ENCODE measurements at places on chromosomes 7 and 10.

DNA sequence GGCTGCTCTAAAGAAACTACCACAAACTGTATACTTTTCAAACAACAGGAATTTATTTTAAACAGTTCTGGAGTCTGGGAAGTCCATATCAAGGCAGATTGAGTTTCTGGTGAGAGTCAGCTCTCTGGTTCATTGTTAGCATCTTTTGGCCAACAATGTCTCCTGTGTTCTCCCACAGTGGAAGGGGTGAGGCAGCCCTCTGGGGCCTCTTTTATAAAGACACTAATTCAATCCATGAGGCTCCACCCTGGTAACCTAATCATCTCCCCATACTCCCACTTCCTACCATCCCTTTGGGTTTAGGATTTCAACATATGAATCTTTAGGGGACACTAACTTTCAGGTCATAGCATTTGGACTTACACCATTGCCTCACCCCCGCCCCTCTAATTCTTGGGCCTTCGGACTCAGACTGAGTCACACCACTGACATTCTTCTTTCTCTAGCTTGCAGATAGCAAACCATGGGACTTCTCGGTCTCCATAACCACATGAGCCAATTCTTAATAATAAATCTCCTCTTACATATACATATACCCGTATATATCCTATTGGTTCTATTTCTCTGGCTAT is 64.3 kb upstream of the ANTXRL start:
- DNase-seq = no peak

DNA sequence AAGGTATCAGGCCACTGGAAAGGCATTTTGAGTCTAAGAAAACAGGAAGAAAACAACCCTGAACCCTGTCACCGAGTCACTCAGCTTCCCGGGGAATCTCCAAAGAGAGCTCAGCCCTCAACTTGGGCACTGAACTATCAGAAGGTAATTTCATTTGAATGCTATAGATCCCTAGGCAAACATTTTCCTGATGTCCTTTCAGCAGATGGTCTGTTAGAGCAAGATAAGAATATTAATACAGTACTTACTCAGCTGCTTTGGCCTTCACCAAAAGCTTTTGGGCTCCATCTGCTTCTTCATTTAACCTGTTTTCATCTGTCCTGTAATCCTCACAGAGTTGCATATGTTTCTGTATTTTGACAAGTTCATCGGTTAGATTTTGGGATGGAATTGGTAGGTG is 34.2 kb upstream of the LAMB1 start:
- no peak for DNase-seq

DNA sequence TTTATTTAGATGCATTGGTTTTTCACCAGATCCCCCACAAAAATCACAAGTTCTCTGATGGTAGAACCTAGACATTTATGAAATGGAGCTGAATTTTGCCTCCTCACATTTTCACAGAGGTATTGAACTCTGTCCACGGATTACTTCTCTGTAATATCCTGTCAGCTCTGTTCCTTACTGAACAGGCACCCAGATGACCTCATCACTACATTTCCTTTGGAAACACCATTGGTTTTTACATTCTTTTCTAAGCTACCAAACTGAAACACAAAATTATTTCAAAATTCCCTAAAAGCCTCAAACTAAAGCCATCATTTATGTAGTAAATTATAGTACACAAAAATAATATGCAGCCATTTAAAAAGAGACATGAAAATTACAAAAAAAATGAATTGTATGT is 98.3 kb upstream of the KCNIP2 start:
- DNase-seq = no peak

DNA sequence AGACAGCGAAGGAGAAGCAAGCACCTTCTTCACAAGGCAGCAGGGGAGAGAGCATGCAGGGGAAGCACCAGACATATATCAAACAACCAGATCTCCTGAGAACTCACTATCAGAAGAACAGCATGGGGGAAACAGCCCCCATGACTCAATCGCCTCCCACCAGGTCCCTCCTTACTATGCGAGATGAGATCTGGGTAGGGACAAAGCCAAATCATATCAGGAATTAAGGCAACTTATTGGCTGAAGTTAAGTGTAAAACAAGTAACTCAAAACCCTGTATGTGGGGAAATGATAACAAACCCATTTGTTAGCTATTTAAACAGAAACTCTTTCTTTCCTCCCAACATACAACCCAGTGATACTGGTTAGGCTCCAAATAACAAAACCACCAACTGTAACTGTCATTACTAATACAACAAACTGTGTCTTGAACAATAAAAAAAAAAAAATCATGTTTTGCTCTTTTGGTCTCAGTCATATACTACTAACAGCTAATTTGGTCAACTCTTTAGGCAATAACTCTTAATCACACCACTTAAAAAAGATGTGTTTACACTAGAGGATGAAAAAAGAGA is 57.8 kb downstream of the MINDY3 start:
- DNase-seq = no peak

GRCh38 chr10:1558906-1559305 is 178.4 kb downstream of the ADARB2 start:
- DNase-seq = no peak

- no peak for DNase-seq
Observed at GRCh38 chr7:114048386-114049235, 129.8 kb upstream of the PPP1R3A start.

GRCh38 chr10:88618496-88618895 is 31.9 kb downstream of the LIPJ start:
- no peak for DNase-seq

- DNase-seq = no peak
Observed at GRCh38 chr7:76048668-76048988, 722 bp downstream of the MDH2 start.

DNA sequence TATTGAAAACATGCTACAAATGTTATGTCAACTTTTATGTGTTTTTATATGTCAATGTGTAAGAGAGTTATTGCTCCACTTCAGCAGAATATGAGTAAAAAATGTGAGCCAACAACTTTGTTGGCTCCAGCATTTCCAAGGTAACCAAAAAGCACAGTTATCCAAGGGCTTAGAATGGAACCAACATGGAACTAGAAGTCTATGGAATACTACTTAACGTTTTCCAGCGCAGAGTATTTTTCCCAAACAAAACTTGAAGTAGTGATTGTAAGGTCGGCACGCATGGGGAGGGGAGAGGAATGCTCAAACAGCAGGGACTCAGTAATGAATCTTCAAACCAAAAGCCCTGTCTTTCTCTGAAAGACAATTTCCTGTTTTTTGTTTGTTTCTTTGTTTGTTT is 45.0 kb upstream of the TSPAN13 start:
- no peak for DNase-seq

DNA sequence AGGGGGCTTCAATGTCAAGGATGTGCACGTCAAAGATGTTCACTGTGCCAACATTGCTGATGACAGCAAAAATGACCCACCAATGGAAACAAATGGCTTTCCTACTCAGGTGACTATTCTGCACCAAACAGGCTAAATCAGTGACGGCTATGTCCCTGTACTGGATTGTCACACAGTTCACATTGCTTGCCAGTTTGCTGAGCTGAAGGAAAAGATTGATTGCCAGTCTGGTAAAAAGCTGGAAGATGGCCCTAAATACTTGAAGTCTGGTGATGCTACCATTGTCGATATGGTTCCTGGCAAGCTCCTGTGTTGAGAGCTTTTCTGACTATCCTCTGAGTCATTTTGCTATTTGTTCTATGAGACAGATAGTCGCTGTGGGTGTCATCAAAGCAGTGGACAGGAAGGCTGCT is 202.2 kb upstream of the ETV1 start:
- DNase-seq = no peak

DNA sequence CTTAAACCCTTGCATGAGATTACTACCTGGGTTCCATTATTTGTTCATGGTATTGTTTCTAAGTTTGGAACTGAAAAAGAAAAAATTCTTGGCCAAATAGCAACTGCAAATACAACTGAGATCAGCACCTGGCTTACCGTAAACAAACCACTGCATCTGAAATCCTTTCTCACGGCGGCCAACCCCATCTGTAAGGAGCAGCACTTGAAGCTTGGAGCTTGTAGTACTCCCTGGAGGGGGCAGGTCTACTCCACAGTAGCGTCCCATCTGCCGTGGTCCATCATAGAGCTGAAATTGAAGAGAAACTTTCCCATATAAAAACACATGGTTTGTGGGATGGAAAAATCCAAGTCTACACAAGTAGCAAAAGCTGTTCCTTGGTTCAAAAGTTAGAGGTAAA is 109.9 kb downstream of the CUBN start:
- DNase-seq = no peak

- no peak for DNase-seq
Observed at GRCh38 chr10:35872671-35873070, 230.6 kb upstream of the FZD8 start.

- DNase-seq = no peak
Observed at GRCh38 chr10:88227342-88228018, 355.6 kb downstream of the RNLS start.

DNA sequence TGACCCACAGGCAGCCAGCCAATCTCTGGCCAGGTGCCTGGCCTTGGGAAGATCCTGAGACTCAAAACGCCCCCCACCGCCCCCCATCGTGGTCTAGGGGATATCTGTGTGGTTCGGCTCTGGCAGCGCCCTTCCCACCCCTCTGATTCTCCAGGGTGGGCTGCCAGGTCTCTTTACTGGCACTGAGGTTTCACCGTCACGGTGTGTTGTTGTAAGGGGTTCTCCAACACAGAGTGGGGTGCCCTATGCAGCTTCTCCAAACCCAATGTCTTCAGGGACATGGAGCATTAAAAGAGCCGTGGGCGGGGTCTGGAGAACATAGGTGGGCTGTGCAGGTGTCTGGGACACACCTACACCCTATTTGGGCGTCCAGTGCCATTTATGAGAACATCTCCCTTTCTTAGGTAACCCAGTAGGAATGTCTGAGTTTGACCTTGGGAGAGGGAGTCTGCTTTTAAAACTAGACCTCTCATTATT is 1.5 kb downstream of the MAFK start:
- no peak for DNase-seq

DNA sequence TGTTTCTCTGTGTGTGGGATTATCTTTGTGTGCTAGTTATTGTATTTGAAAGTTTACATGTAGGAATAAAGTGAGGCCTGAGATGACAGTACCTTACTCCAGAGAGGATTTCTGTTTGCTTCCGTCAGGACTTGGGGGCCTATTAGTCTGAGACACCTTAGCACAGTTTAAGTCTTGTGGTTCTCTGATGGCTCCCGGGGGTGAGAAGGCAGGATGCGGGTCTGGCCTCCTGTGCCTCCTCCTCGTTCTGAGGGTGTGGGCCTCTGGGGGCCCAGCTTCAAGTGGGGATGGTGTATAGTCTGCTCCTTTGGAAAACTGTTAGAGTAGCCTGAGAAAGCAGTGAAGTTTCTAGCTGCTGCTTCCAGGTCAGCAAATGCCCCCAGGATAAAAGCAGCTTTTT is 12.4 kb downstream of the MTURN start:
- no peak for DNase-seq

GRCh38 chr7:36025190-36025589 is 127.9 kb upstream of the EEPD1 start:
- DNase-seq = no peak

GRCh38 chr10:103072276-103072675 is 120.8 kb downstream of the NT5C2 start:
- DNase-seq = no peak

- DNase-seq = no peak
Observed at GRCh38 chr7:28750981-28751380, 207.1 kb downstream of the TRIL start.

GRCh38 chr10:113689057-113689456 is 9.3 kb downstream of the CASP7 start:
- no peak for DNase-seq

GRCh38 chr10:125460326-125460725 is 222.6 kb downstream of the TEX36 start:
- DNase-seq = no peak

- no peak for DNase-seq
Observed at GRCh38 chr7:3201306-3201705, 99.7 kb upstream of the SDK1 start.

- DNase-seq = no peak
Observed at GRCh38 chr10:62054830-62055229, 153.3 kb downstream of the ARID5B start.

- DNase-seq = no peak
Observed at GRCh38 chr7:55452971-55453370, 87.8 kb downstream of the LANCL2 start.

- DNase-seq = no peak
Observed at GRCh38 chr7:43121973-43122372, 9.5 kb downstream of the HECW1 start.

DNA sequence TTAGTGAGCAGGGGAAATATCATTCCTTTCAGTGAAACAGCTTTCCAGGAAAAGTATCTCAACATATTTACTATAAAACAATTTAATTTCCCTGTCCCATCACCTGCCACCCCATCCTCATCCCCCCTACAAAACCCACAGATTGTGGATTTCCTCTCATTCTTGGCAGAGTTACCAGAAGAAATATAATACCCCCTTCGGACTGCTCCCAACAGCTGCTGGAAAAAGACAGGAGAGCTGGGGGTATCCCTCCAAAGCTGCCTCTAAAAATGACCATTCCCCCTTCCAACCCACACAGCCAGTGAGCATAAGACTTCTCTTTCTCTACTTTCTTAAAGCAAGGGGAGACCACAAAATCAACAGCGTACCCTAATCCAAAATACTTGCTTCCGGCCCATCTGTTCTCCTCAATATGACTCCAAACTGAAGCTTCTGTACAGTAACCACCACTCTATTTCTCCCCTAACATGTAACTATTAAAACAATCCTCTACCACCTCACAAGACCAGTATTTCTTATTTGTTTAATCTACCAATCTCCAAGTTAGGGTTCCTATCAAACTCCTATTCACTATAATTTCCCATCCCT is 7.8 kb downstream of the FBXW4 start:
- no peak for DNase-seq

GRCh38 chr10:22640359-22640758 is 74.0 kb downstream of the PIP4K2A start:
- DNase-seq = no peak

GRCh38 chr7:84230491-84230890 is 35.9 kb upstream of the SEMA3A start:
- DNase-seq = no peak

DNA sequence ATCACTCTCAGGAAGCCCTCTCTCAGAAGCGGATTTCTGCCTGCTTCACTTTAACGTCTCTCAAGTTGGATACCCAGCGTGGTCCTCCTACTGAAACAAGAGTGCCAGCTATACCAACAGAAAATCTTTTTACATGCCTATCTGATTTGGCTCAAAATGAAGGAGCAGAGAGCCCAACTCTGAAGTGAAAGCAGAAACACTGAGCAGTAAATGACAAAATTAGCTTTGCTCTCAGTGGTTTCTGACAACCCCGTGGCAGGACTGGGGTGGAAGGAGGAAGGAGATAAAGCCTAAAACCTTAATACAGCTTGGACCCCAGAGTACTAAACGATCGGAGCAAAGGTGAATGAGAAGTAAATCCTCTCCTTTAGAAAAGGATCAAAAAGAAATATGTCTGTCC is 25.1 kb upstream of the GPR37 start:
- DNase-seq = no peak

- DNase-seq = no peak
Observed at GRCh38 chr10:35889971-35890675, 248.0 kb upstream of the FZD8 start.

All from naive thymus-derived CD8-positive, alpha-beta T cell (primary cell).